AG09309 (cell line): ENCODE measurements at places on chromosomes 2 and 18.

GRCh38 chr2:121545913-121546312 lies 15.2 kb downstream of the RNU4ATAC start:
- DNase-seq: no peak

- peak; percentile 13 for DNase-seq
These were observed 3.1 kb upstream of the MSGN1 start for GRCh38 chr2:17813010-17813741.

GRCh38 chr18:59657012-59657411 lies 40.2 kb downstream of the CCBE1 start:
- no peak for DNase-seq

DNA sequence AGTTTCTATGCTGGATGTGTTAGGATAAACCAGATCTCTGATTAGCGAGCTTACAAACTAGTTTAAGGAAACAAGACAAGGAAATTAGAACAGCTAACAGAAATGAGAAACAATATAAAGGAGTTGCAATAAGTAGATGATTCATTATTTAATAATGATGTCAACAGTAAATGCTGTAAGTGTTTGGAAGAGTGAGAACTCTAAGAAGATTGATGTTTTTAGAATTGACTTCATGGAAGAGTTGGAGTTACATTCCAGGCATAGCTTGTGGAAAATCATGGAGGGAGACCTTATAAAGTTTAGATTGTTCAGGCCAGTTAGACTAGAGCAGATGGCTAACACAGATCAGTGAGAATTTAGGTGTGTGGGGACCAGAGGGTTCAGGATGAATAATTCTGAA lies 32.6 kb downstream of the PPP1R1C start:
- no peak for DNase-seq

DNA sequence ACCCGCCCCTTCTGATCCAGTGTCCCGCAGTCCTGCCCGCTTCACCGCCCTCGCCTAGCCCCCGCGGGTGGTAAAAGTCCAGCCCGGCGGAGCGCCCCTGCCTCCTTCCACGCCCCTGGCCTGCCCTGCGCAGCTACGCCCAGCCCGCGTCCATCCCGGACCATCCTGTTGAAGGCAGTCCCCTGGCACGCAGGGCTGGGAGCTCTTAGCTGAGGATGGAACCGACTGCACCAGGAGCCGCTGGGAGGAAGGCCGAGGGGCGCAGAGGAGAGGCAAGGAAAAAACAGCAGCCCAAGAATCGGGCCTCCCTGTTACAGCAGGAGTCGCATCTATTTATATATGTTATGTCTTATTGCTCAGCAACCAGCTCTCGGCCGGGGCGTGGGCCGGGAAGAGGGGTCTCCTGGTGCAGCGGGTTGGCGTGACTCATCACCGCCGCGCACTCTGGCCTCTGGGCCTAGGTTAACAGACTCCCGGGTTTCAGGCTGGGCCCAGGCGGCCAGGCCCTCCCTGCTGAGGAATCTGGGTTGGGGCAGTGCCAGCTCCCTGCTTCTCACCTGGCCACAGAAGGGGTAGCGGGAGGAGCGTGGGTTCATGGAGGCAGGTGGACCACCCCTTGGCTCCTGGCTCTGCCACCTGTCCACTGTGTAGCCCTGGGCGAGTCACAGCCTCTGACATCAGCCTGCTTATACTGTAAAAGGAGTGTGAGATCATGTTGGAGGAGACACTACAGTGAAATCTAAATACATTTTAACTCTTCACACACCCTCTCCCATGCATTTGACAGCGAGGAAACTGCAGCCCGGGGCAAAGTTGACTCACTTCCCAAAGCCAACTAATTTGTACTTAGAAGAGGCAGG lies 13.4 kb upstream of the MAP3K2 start:
- DNase-seq: no peak
